ENCODE measurements at places on chromosomes 6 and 20.

GRCh38 chr6:159739341-159739740, 12.0 kb downstream of the WTAP start:
- no peak for DNase-seq

- DNase-seq = no peak
These were observed 562.1 kb downstream of the PRKN start for GRCh38 chr6:162165479-162165878.

GRCh38 chr6:36766399-36766945, 68.8 kb downstream of the RAB44 start:
- no peak for DNase-seq

DNA sequence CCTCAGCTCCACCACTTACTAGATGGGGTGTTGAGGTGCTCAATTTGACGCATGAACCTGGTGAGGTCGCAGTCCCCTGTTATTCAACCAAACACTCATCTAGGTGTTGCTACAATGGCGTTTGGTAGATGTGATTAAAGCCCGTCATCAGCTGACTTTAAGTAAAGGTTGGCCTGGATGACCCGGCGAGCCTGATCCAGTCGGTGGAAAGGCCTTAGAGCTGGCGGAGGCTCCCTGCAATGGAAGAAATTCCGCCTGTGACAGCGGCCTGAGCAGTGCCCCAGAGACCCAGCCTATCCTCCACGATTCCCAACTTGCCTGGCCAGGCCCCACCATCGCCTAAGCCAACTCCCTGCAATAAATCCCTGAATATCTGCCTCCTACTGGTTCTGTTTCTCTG, 171.4 kb downstream of the BMP7 start:
- DNase-seq = no peak

GRCh38 chr20:37377346-37378081, 31.6 kb downstream of the SRC start:
- no peak for DNase-seq

Data from non-pigmented ciliary epithelial cell (primary cell).